ENCODE measurements at places on chromosomes 5 and 9.

GRCh38 chr5:146001544-146002190, 65.3 kb downstream of the SH3RF2 start:
- no peak for DNase-seq

- DNase-seq = no peak
Observed at GRCh38 chr5:78544561-78545201, 103.9 kb downstream of the LHFPL2 start.

DNA sequence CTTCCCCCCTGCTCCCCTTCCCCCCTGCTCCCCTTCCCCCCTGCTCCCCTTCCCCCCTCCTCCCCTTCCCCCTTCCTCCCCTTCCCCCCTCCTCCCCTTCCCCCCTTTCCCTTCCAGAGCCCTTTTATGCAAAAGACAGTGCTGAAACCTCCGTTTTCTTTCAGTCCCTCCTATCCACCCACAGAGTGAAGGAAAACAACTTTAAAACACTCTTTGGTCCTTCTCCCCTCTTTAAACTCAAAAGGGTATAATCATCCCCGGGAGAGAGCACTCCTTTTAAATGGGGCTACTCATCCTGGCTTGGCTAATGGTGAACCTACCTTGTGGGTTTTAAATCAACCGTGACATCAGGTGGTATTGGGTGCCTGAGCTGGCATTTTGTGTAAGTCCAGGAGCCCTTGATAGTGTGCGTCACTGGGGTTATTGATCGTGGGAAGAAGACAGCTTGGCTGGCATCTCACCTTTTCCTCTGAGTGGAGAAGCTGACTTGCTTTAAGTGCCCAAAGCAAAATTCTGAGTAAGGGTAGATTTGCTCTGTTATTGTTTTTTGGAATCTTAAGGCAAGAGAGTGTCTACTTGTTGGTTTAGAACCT, 2.7 kb downstream of the LARP1 start:
- DNase-seq = no peak

DNA sequence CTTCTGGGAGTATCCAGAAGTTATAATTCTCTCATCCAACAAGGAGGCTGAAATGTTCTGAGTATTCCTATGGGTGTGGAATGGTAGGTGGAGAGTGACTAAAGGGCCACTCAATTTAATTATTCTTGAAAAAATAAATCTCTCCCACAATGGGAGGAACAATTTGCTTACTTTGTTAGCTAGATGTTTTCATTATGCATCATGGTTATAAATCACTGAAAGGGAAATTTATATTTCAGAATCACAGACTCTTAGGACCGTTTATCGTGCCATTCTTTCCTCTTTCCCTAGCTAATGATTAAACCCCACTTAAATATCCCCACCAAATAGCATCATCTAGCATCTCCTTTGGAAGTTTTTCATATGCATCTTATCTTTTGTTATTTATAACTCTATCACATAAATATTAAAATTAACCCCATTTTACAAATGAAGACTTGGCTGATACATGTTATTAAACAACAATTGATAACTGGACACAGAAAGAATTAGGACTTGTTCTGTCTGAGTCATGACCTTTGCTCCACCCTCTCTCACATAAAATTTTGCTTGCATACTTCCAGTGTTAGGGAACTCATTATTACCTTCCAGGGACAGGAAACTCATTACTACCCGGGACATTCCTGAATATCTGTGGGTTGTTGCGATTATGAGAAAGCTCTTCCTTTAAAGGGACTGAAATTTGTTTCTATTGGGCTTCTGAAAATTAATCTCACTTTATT, 94.9 kb upstream of the NMUR2 start:
- no peak for DNase-seq

GRCh38 chr5:52491071-52491787, 296.5 kb upstream of the ITGA1 start:
- DNase-seq = peak; percentile 69

DNA sequence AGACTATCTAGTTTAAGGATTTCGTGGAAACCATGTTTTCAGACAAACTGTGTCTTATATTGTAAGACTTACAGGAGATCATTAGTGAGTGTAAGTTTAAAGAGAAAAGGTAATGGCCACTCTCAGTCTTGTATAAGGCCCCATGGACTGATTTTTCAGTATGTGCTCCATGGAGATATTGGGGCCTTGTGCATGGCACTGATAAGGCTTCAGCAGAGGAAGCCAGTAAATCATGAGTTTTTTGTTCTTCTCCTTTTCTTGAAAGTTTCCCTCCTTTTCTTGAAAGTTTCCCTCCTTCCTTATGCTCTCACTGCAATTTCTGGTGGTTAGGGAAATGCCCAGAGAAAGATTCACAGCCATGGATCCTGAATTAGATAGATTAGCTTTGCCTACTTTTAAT, 471.3 kb downstream of the LRRC70 start:
- DNase-seq = no peak

DNA sequence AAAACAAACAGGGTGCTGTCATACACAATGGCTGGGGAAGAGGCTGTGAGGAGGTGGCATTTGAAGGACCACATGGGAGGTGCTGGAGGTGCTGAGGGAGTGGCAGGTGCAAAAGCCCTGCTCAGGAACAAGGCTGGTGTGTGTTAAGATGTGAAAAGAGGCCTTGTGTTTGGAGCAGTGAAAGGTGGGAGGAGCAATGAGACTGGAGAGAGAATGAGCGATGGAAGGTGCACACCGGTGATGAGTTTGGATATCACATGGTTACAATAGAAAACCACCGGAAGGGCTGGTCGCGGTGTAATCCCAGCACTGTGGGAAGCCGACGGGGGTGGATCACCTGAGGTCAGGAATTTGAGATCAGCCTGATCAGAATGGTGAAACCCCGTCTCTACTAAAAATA, 9.2 kb upstream of the FIBCD1 start:
- no peak for DNase-seq

- no peak for DNase-seq
Observed at GRCh38 chr5:143244990-143245389, 158.5 kb downstream of the NR3C1 start.

DNA sequence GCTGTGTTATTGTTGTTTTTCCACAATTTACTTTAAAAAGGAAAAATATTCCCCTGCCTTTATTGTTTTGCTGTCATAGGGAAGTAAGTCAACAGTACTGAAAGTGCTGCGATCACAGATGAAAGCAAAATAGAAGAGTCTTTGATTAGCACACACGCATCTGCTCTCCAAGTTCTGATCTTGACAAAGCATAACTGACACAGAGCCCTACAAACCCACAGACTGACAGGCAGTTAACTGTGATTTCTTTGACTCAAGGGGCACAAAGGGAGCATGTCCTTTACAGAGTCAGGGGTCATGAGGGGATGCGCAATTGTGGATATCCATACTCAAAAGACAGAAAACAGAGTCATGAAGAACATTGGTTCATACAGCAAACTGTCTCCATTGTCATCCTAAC, 123.7 kb downstream of the SNCAIP start:
- DNase-seq = no peak

DNA sequence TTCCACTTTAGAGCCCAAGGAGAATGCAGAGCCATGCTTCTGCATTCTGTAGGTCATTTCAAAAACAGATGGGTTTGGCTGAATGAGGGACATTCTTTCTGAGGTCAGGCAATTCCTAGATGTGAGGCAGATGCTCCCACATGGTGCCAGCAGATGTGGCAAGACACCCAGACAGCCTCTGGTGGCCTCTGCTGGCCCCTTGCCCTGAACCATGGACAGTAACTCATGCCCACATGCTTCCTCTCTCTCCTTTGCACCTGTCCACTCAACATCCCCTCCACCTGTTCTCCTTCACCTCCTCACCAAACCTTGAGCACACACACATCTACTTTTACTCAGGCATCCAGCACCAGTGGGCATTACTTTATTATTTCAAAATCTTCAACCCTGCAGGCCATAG, 252.3 kb downstream of the DNAH5 start:
- DNase-seq = no peak

GRCh38 chr5:123708074-123708806, 196.3 kb downstream of the CSNK1G3 start:
- DNase-seq = no peak

Data from NCI-H1417 treated with DMSO at 0.1 percent for 48 hours (cell line).